ENCODE measurements at places on chromosomes 6 and 20. TPM values are rescaled to one million over a fixed set of nuclear protein-coding genes. Genes with fewer than 3 reads are reported as not detected.

DNA sequence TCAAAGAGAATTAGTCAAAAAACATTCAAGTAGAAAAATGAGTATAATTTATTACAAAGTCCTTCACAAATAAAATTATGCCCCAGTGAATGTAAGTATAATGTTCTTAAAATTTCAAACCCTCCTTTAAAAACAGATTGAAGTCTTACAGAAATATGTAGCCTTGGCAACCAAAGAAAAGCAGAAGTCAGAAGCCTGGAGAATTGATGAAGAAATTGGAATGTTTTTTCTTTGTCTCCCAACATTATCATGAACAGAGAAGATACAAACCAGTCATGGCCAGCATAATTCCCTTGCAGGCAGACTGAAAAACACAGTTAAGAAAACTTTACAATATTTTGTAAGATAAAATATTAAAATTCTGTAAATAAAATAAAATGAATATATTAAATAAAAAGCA is 221.9 kb downstream of the TBC1D32 start:
- no peaks in the 10 kb centered on the region for H3K36me3 ChIP-seq
- DNase-seq: no peak
- no peaks in the 10 kb centered on the region for H3K4me1 ChIP-seq
- no peaks in the 10 kb centered on the region for H3K27me3 ChIP-seq
- H3K4me3 ChIP-seq: no peak overlapping the region

DNA sequence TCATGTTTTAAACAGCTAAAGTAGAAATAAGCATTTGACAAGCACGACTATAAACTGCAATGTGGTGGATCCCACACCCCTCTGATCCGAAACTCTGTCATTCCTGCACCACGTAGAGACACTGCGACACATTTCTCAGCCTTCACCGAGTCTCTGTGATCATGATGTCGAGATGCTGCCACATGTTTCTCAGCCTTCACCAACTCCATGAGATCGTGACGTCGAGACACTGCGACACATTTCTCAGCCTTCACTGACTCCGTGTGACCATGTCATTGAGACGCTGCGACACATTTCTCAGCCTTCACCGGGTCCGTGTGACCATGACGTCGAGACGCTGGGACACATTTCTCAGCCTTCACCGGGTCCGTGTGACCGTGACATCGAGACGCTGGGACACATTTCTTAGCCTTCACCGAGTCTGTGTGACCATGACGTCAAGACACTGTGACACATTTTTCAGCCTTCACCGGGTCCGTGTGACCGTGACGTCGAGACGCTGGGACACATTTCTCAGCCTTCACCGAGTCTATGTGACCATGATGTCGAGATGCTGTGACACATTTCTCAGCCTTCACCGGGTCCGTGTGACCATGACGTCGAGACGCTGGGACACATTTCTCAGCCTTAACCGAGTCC is 143.0 kb downstream of the TTLL2 start:
- H3K4me3 ChIP-seq: no peak overlapping the region
- no peaks in the 10 kb centered on the region for H3K36me3 ChIP-seq
- H3K4me1 ChIP-seq: no peaks in the 10 kb centered on the region
- H3K27ac ChIP-seq: no peak overlapping the region

DNA sequence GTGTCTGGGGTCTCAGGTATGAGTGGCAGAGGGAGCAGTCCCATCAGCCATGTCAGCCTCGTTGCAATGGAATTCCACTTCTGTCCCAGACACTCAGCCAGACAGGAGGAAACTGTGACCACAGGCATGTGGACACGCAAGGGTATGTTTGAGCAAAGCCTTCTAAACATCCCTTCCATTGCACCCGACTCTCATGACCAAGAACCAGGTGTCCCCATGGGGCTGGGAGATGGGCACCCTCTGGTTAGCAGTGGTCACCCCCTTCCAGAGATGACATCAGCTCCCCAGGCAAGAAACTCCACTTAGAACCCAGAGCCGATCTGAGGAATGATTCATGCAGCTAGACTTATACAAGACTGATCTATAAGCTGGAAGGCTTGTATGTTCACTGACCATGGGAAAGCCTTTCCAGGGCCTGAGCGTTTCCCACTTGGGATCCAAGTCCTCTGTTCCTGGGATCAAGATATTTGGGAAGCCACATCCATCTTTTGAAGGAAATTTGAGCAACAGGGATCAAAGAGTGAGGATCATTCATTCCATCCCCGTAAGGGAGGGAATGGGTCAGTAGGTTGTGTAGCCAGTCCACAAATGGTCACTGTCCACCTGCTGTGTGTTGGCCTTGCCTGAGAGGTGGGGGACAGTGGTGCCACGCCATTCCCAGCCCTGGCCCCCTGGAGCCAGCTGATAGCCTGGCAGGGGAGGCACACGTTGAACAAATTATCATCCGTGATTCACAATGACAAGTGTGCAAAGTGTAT is 3.9 kb upstream of the MRGBP start:
- DNase-seq: no peak
- H3K27ac ChIP-seq: peak overlapping the region; percentile 22
- H3K4me1 ChIP-seq: peaks cover 15% of the 10 kb centered on the region
- no peaks in the 10 kb centered on the region for H3K36me3 ChIP-seq

VSX1 gene
- not detected for total RNA-seq

GRCh38 chr20:59448851-59449444 is 148.5 kb downstream of the EDN3 start:
- H3K27me3 ChIP-seq: no peaks in the 10 kb centered on the region
- no peaks in the 10 kb centered on the region for H3K36me3 ChIP-seq
- no peak for DNase-seq
- H3K4me1 ChIP-seq: no peaks in the 10 kb centered on the region
- no peak overlapping the region for H3K4me3 ChIP-seq
- H3K27ac ChIP-seq: no peak overlapping the region

DNA sequence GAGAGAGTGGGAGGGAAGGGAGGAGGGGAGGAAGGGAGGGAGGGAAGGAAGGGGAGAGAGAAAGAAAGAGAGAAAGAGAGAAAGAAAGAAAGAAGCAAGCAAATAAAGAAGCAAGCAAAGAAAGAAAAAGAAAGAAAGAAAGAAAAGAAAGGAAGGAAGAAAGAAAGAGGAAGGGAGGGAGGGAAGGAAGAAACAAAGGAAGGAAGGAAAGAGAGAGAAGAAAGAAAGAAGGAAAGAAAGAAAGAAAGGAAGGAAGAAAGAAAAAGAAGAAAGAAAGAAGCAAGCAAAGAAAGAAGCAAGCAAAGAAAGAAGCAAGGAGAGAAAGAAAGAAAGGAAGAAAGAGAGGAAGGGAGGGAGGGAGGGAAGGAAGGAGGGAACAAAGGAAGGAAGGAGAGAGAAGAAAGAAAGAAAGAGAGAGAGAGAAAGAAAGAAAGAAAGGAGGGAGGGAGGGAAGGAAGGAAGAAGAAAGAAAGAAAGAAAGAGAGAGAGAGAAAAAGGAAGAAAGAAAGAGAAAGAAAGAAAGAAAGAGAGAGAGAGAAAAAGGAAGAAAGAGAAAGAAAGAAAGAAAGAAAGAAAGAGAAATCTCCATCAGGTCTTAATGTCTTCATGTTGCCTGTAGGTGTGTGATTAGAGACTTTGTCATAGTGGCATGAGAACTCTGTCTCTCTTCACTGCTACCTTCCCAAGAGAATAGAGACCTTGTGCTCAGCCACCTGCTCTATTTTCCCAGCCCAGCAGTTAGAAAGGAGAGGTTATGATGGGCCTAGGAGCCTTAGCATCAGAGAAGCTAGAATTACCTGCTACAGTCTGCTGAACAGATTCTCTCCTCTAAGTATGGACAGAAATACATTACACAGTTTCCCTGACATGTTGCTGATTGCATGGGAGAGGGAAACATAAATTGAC is 5.0 kb downstream of the SEMG1 start:
- DNase-seq: no peak
- H3K36me3 ChIP-seq: no peaks in the 10 kb centered on the region
- no peak overlapping the region for H3K27ac ChIP-seq

All from naive thymus-derived CD4-positive, alpha-beta T cell (primary cell).